ENCODE measurements at places on chromosomes 11 and 22.

DNA sequence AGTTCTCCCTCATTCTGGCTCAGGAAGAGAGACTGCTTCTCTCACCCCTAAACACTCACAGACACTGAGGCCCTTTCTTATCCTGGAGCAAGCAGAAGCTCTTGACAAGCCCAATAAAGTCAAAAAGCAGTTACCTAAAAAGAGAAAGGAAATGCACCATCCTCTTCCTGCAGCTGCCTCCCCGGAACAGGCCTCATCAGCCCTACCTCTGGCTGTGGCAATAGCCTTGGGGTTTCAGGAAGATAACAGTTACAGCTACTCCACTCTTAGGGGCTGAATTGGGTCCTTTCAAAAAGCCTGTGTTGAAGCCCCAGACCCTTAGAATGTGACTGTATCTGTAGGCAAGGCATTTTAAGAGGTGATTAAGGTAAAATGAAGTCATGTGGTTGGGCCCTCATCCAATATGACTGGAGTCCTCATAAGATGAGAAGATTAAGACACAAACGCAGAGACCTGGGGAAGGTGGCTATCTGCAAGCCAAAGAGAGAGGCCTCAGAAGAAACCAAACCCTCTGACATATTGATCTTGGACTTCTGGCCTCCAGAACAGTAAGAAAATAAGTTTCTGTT is 3.5 kb upstream of the LGALS12 start:
- no peak for DNase-seq

GRCh38 chr11:114025329-114025907 is 34.1 kb upstream of the ZBTB16 start:
- DNase-seq: no peak

DNA sequence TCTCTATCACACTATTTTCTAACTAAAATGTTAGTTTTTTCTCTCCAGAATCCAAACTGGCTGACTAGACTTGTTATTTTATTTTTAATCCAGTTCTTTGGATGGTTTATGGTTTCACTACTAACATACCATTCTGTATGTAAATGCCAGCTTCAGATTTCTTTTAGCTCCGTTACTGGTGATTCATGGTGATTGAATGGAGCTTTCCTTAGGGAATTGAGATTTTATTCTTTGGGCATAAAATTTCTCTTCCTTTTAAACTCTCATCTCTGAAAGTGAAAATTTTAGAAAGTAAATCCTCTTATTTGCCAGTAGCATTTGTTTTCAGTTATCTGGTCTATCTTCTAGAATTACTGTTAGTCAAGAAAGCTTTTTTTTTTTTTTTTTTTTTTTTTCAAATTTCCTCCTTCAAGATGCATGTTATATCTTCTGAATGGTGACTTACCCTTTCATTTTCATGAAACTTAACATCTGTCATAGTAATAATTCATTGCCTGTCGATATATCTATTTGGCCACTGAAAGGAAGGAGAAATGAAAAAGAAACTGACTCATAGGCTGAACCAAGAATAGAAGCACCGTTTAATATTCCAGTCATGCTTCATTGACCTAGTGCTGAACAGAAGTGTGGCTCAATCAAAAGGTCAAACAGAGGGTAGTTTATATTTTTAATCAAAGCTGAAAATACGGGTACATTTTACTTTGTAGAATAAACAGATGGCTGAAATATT is 6.4 kb downstream of the ENDOD1 start:
- DNase-seq: no peak

GRCh38 chr11:92922731-92923130 is 46.7 kb upstream of the MTNR1B start:
- no peak for DNase-seq

- DNase-seq: no peak
Observed at GRCh38 chr11:115360186-115360824, 143.9 kb downstream of the CADM1 start.

- DNase-seq: no peak
Observed at GRCh38 chr22:37765498-37765897, 42.2 kb upstream of the GCAT start.

DNA sequence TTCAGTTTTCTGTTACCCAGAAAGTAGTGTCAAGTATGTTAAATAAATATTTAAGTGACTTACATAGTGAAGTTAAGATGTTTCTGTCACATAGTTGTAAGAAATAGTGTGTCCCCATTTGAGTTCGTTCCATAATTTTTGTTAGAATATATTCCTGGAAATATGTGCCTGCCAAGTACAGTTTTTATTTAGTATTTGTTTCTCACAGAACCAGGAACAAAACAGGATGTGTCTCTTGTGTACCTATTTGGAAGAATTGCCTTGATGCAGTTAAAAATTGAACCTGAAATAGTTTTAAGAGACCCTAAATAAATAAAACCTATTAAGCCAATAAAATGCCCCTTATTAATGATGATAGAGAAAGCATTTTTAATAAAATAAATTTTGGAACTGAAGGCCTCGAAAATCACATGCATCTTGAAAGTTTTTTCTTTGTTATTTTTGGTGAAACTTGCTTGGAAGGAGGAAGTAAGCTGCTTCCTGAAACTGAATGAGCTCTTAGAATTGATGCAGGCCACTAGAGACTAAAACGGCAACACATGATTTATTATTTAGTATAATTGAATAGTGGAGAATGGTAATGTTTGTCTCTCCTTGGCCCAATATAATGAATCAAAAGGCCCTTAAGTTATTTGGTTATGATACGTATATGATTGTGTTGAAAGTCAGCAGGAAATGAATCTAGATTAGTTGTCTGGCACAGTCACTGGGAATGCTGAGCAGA is 55.9 kb downstream of the SWAP70 start:
- DNase-seq: no peak

- DNase-seq: peak; percentile 82
Observed at GRCh38 chr22:23305922-23306374, 125.6 kb downstream of the BCR start.

GRCh38 chr22:19478901-19479354 is at the start of gene UFD1:
UFD1 (minus strand) TSS chr22:19479193; CDS start chr22:19479085, 108 bp downstream.
- DNase-seq: peak; percentile 86

- no peak for DNase-seq
Observed at GRCh38 chr11:29208117-29208516, 808.7 kb downstream of the KCNA4 start.

DNA sequence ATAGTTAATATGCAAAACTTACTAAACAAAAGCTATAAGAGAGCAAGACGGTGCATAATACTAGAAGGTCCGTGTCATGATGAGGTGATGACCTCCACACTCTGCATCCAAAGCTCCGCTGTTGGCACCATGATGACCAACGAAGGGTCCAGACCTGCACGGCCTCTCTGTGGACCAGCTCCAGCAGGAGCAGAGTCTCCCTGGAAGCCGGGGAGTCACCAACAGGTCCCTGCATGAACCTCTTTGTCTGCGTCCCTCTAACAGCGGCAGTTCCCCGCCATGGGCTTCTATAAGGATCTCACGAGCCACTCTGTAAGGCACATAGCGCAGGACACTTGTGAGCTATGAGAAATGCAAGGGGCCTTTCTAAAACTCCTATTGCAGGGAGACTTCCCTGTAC is 517.3 kb downstream of the BRD1 start:
- no peak for DNase-seq

DNA sequence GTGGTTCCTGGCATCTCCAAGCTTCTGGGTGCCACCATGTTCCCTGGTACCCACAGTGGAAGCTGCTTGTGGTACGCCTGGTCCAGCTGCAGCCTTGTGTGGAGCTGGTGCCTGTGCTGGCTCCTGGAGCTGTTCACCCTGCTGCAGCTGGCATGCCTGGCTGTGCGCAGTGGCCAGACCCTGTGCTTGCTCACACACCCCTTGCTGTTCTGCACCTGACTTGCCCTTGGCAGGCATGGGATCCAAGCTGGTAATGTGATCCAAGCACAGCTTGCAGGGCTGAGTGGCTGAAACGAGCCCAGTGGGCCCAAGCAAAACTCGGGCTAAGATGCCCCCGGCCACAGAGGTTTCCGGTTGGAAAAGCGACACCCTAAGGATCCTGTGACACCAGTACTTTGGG is 104.7 kb upstream of the CLMP start:
- no peak for DNase-seq

DNA sequence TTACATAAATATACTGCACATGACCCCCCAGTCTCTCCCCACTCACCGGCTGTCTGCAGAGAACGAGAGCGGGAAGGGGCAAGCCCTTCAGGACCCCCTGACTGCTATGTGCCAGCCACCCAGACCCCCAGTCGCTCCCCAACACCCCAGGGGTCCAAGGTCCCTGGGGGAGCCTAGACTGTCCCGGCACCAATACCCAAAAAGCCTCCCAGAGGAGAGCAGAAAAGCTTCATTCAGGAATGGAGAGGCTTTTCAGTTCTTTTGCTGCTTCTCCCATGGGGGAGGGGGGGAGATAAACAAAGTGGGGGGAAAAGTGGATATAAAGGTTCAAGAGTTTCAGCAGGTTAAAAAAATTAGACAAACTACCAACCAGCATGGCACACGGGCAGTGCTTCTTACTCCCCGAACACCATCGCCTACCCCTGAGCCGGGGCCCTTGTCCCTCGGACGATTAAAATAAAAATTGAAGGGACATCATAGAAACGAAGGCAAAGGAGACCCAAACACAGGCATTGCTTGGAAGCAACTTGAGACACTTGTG is 1.3 kb downstream of the CSNK1E start:
- no peak for DNase-seq

GRCh38 chr11:3614742-3615171 is 27.0 kb downstream of the ART5 start:
- DNase-seq: peak; percentile 23

GRCh38 chr11:67999704-68000103 is 4.2 kb downstream of the UNC93B1 start:
- DNase-seq: no peak

DNA sequence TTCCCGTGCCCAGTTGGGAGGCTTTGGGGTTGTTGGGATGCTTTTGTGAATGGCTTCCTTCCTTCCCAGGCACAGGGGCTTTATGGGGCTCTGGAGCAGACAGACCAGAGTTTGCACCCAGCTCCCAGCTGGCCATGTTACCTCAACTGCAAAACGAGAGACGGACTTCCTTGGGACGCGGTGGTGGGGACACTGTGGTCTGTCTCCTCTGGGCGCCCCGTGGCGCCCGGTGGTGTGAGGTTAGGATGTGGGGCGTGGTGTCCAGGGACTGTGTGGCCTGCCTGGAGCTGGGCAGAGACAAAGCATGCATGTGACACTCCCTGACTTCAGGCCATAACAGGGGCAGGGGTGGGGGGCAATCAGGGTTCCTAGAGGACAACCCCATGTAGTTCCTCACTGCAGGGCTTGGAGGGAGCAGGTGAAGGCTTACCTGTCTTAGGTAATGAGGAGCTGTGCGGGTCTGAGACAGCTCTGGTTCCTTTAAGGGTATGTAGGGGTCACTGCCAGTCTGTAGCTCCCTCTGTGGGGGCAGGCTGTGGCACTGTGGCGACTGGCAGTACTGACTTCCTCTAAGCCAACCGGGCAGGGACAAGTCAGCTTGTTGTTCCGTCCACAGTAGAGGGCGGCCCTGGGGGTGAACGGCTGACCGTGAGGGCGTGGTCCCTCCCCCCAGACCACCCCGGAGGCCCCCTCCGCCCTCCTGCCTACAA is 14.4 kb downstream of the KCNQ1 start:
- DNase-seq: no peak

GRCh38 chr11:36282926-36283325 is 6.3 kb downstream of the COMMD9 start:
- DNase-seq: no peak

DNA sequence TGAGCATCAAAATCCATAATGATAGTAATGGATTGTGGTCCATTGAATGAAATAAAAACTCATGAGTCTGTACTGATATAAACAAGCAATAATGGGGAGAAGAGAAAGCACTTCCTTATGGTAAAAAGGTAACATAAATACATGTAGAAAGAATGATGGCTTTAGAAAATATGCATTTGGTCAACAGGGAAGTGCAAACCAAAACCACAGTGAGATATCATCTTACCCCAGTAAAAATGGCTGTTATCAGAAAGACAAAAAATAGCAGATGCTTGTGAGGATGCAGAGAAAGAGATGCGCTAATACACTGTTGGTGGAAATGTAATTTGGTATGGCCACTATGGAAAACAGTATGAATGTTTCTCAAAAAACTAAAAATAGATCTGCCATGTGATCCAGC is 6.9 kb upstream of the MMP20 start:
- DNase-seq: no peak

GRCh38 chr11:7462706-7463105 is 22.6 kb upstream of the OLFML1 start:
- no peak for DNase-seq

GRCh38 chr22:19440411-19441195 is 6.9 kb downstream of the C22orf39 start:
- no peak for DNase-seq

DNA sequence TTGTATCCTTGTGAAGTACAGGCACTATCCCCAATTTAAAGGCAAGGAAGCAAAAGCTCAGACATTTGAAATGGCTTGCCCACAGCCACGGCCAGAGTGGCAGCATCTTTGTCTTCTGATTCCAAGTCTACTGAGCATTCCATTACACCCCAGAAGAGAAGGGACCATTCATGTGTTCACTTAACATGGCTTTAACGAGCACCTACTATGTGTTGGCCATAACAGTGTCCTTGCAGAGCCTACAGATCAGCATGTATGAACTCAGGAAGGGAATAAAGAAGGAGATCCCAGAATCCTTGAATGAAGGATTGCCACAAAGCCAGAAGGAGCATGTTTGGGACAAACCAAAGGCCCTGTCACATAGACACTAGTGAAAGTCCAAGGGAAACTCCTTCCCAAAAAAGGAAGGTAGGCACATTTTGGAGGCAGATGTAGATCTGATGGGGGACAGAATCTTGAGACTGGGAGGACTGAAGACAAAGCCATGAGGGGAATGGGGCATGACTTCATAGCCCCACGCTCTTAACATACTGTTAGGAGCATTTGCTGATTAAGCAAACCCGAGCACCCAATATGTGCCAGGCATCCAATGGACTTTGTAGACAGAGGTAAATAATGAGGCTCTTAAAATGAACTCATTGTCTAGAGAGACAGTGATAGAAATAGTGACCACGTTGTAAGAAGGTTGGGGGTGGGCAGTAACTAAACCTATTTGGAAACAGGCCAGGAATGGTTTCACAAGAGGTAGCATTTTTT is 54.9 kb downstream of the P4HA3 start:
- no peak for DNase-seq

DNA sequence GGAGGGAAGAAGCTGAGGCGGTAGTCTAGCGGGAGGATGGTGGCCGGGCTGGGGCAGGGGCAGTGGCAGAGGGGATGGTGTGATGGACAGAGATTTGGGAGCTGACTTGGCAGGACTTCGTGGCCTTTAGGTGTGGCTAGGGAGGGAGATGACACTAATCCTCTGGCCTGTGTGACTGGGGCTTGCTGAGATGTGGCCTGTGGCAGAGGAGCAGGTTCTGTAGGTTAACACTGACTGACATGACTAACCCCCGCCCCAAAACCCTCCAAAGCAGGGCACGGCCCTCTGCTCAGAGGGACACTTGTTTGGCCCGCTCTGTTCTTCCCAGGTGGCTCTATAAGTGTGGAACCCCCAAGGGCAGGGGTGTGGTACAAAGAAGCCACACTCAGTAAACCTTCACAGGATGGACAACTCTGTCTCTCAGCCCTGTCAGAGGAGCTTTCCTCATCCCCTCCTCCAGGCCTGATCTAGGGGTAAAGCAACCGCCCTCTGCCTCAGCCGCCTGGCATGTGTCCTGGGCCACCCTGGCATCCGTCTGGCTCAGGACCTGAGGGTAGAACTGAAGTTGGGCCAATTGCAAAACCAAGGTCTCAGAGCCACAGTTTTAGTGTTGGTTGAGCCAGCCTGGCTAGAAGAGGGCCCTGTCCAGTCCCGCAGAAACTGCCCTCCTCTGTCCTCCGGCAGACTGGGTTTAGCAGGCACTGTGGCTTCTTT is 15.6 kb downstream of the TOM1 start:
- no peak for DNase-seq

GRCh38 chr11:45001466-45002165 is 50.9 kb upstream of the TP53I11 start:
- no peak for DNase-seq

All from head of caudate nucleus (tissue), 42 donors.